NCI-H2029 (cell line): ENCODE measurements at places on chromosomes 7 and 10.

GRCh38 chr10:118662228-118663035 is 67.0 kb upstream of the PRLHR start:
- peak; percentile 56 for DNase-seq

GRCh38 chr10:88129013-88129412 is 265.6 kb downstream of the PTEN start:
- no peak for DNase-seq

DNA sequence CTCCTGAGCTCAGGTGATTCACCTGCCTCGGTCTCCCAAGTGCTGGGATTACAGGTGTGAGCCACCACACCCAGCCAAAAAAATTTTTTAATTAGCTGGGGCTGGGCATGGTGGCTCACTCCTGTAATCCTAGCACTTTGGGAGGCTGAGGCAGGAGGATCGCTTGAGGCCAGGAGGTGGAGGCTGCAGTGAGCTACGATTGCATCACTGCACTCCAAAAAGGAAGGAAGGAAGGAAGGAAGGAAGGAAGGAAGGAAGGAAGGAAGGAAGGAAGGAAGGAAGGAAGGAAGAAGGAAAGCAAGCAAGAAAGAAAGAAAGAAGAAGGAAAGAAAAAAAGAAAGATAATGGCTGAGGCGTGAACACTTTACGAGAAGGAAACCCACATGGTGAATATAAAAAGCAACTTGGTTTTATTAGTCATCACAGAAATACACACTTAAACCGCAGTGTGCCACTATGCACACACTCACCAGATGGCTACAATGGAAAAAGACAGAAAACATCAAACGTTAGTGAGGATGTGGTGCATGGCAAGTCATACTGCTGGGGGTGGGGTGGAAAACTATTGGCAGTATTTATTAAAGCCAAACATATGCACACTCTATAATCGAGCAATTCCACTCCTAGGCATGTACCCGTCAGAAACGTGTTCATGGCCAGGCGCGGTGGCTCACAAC is 4.4 kb upstream of the CCL26 start:
- DNase-seq, result no peak

DNA sequence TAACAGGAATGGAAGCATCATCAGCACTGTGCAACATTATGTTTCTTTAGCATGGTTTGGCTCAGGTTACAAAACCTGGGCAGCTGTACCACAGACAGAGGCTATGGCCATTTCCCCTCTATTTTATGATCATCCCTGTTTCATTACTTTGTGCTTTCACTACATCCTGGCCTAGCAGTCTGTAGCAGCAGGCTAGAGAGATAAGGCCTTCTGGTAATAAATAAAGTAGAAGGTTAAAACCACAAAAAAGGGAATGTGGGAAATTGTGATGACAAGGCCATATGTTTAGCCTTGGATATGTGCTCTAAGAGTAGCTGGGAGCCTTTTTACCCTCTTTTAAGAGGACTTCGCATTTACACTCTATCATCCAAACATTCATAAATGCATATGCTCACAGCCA is 266.2 kb upstream of the PHF14 start:
- no peak for DNase-seq

DNA sequence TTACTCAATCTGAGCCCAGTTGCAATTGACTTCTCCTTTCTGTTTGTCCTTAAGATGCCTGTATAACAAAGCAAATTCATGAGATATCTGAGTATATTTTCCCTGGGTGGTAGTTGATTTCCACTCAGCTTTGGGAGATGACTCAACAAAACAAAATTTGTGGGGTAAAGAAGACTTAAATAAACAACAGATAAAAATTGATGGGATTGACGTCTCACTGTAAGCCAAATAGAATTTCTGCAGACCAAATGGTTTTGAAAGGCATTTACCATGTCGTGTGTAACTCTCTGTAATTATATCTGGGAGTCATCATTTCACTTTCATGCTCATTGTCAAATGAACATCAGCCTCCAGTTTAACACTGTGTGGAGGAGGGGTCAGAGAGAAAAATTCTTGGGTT is 255.4 kb upstream of the MYO3A start:
- DNase-seq, result no peak

DNA sequence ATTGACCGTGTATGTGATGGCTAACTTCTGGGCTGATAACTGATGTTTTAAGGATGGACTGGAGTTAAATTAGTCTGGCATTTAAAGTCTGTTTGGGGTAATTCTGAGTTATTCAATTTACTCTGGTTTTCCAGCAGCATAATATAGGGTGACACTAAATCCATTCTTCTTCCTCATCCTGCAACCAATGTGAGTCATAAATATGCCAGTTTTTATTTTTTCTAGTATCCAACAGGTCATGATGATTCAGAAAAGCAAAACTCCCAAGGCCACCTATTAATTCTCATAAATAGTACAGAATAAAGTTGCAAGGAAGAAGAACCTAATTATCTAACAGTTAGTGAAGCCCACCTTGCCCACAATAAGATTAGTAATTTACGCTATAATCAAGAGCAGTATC is 7.5 kb upstream of the EPHB6 start:
- DNase-seq, result no peak

GRCh38 chr10:28533186-28533564 is 257 bp downstream of the WAC start:
- DNase-seq, result no peak

DNA sequence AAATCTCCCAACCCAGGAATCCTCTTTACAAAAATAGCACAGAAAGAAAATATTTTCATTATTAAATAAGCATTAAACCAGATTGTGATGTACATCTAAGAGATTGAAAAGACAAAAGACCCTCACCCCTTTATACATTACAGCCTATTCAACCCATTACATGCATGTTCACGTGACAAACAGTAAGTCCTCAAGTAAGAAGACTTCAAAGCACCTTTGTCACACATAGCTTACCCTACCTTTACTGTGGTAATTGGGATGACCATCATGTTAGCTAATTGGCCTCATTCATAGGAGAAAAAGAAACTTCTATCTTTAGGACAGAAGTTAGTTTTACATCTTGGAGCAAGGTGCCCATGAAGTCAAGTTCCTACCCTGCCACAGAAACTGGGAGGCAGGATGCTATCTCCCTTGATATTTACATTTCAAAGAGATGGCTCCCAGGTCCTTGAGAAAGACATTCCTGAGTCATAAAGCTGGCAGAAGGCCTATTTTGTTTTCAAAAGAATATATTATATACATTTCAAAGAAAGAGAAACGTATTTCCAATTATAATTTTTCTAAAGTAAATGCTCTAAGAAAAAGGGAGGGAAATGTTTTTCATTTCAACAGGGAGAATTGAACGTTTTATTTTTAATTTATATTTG is 48.1 kb downstream of the GNAI1 start:
- no peak for DNase-seq

DNA sequence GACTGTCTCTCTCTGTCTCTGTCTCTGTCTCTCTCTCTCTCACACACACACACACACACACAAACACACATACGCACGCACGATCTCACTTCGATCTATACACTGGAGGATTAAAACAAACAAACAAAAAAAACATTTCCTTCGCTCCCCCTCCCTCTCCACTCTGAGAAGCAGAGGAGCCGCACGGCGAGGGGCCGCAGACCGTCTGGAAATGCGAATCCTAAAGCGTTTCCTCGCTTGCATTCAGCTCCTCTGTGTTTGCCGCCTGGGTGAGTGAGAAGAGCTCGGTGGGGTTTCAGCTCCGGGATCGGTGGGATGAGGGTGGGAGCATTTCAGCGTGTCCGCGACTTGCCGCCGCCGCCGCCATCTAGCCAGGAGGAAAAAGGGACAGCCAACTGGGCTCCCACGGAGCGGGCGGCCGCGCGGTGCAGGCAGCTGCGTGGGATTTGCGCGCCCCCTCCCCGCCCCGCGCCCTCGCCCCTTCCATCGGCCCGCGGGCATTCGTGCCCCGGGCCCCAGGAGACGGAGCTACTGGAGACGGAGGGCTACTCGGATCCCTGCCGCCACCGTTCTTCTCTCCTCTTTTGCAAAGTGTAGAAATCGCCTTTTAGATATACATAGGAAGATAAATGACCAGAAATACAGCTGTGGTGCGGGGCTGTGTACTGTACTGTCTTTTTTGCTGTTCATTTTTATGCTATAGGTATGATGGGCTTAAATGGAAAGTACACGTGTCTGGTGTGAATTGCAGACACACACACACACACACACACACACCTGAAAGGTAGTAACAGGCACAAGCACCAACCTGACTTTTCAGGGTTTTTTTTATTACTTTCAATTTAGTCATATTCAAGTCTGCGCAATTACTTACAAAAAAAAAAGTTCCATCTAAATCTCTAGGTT is 581 bp downstream of the PTPRZ1 start:
- DNase-seq, result peak; percentile 6

DNA sequence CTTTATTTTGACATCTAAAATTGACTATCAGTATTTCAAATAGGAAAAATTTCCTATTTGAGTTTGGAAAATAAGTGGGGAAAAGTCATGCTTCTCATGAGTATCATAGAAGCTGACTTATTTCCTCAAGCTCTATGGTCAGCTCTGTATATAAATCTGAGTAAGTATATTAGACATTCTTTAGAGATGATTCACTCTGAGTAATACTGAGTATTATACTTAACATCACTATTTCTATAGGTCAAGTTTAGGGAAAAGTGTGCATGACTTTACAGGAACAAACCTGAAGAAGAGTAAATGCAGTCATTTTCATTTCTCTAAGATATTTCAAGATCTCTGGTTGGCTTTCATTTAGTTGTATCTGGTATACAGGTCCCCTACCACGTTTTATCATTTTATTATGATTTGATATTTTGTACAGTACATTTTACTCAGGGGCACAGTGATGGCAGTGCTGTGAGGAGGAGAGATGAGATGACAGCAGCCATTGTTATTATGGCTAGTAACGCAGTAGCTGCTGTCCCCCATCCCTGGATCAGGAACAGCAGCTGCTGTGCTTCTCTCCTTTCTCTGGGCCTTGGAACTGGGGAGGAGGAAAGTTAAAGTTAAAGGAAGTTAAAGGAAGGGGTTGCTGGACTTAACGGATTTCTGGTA is 15.2 kb downstream of the SND1 start:
- no peak for DNase-seq

GRCh38 chr10:100345570-100346330 is 1.3 kb upstream of the SCD start:
- no peak for DNase-seq

GRCh38 chr10:93773120-93773519 is 15.4 kb downstream of the LGI1 start:
- no peak for DNase-seq

GRCh38 chr7:151793991-151794507 is 82.9 kb downstream of the PRKAG2 start:
- no peak for DNase-seq

DNA sequence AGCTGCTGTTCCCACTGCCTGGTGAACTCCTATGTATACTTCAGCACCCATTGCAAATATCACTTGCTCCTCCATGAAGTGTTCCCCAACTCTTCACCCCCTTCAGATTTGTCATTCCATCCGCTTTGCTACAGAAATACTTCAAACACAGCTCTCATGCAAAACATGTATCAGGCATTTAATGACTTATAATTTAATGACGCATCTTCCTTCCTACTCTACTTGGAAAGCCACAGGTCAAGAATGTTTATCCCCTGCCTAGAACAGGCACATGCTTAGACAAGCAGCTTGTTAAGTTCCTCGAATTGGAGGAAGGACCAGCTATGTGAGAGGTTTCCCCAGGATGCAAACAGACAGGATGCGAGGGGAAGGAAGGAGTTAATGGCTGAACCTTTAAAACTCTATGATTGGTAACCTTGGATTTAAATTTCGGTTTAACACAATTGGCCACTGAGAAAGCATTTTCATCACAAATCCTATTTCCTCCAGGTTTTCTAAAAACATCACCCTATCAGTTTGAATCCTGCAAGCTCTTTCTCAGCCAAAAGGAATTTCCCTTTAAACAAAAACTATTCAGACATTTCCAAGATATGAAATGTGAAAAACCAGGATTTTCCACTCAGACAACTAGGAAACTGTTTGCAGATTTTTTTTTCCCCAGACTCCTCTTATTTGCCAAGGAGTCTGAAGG is 11.5 kb downstream of the CREB3L2 start:
- DNase-seq, result no peak

DNA sequence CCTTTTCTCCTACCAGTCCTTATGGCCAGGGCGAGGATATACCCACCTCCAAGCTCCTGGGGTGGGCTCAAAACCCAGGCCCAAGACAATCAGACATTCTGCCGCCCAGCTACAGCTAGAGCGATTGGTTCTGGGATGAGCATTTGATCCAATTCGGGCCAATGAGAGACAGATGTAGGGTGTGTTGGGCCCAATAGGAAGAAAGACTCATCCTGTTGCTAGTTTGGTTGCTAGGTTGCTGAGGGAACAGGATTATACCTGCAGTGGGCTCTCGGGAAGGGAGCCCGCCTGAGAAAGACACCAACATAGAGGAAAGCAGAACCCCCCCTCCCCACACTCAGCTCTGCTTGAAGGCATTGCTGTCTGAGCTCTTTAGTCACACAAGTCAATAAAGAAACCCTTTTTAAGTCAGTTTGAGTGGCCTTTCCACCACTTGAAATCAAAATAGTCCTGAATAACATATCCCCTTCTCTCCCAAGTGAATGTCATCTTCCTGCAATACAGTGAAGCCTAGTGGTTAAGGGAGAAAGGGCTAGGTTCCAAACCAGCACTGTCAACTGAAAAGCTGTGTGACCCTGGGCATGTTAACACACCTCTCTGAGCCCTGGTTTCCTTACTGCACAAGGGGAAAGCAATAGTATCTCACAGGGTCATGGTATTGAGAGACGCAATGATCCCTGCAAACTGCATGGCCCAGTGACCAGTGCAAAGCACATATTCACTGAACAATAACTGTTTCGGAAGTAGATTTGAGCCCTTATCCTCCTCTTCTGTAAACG is 21.8 kb downstream of the ITPRIP start:
- no peak for DNase-seq

GRCh38 chr7:124171068-124171467 is 138.2 kb upstream of the TMEM229A start:
- no peak for DNase-seq

DNA sequence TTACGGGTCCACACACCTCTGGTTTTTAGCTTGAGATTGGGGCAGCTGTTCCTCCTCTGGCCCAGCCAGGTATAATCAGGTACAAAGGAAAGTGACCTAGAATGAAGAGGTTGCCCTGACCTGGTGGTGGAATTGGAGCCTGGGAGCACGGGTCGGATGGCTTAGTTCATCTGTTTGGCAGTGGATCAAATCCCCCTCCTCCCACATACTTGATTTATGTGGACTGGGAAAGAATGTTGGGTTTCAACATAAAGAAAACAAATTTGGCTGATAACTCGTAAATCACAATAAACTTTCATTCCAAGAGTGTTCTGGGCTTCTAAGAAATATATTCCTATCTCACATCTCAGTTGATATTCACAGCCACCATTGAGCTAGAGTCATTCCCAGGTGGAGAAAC is 186.8 kb downstream of the CUX1 start:
- DNase-seq, result no peak

- no peak for DNase-seq
Measured at GRCh38 chr10:34955391-34955790, 134.8 kb downstream of the CUL2 start.

- DNase-seq, result no peak
Measured at GRCh38 chr10:104127411-104127810, 5.4 kb downstream of the SFR1 start.
